ENCODE measurements at places on chromosomes 11 and 22.

DNA sequence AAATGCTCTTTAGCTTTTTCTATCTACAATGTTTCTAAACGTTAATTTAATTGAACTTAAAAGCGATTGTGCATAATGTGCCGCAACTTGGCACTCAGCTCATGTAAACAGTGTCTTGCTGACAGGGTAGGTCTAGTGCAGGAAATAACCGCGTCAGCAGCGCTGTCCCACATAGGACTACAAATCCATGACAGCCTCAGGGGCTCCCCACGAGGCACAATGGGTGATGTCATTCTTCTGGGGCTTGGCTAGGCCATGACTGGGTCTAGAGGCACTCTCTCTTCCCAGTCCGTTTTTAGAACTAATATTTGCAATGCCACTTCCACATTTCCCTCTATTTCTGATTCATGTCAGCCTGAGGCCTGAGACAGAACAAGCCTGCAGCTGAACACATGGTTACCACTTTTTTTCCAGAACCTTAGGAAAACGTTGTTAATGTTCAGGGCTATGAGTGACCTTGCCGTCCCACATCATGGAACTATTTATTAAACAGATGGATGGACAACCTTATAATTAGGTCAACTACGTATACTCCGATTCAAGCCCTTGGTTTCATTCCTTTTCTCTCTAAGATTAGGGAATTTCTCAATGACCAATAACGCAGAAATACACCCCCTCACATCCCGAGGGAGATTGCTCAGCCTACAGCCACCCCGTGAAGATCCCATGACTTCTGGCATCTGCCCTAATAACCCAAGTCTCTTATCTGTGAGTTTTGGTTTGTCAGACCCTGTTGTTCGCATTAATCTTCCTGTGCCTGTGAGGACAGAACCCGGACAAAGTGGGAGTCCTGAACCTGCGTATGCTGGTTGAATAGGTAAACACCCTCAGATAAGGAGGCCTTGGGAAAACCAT, 19.4 kb upstream of the SNX32 start:
- no peak for DNase-seq

GRCh38 chr11:29361369-29361768, 655.5 kb downstream of the KCNA4 start:
- no peak for DNase-seq

DNA sequence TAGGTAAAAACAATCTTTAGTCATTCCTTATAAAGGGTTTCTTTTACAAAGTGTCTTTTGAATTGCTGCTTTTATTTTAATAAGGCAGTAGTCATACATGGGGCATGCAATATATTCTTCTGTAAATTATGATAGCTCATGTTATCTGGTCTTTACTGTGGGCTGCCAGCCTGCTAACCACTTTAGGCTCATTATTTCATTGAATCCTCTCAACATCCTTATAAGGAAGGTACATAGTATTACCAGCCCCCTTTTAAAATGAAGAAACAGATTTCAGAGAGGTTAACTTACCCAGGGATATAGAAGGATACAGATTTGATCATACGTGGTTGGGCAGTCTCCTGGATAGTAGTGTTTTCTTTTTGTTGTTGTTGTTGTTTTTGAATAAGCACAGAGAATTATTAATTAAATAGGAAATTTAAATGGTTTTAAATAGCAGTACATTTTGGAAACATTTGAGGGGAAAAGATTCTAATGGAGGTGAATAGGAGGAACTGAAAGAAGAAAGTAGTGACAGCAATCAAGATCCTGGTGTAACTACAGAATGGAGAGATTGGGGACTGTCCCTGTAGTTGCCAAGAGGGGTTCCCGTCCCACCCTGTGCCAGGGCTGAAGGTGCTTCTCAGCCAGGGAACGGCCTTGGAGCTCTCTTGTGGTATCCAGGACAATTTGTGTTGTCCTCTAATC, 21.0 kb downstream of the SPECC1L start:
- no peak for DNase-seq

- no peak for DNase-seq
Observed at GRCh38 chr11:116539211-116539610, 233.6 kb downstream of the BUD13 start.

Measured in activated CD8-positive, alpha-beta memory T cell treated with anti-CD3 and anti-CD28 coated beads for 4 hours (primary cell).